ENCODE measurements at places on chromosomes 1 and 21.

GRCh38 chr1:108583757-108584427 is 24.0 kb downstream of the EEIG2 start:
- no peak for DNase-seq

GRCh38 chr1:174022976-174023277 is 770 bp upstream of the RC3H1 start:
- no peak for DNase-seq

- DNase-seq = no peak
Measured at GRCh38 chr1:36479505-36480051, 3.1 kb downstream of the CSF3R start.

- DNase-seq = no peak
Measured at GRCh38 chr1:245154429-245155271, at the start of gene KIF26B. KIF26B (plus strand) TSS chr1:245154985; CDS start chr1:245155425, 440 bp downstream.

GRCh38 chr1:7127322-7128075 is 342.2 kb downstream of the CAMTA1 start:
- no peak for DNase-seq

GRCh38 chr1:236687273-236687672 is 974 bp downstream of the ACTN2 start:
- no peak for DNase-seq

DNA sequence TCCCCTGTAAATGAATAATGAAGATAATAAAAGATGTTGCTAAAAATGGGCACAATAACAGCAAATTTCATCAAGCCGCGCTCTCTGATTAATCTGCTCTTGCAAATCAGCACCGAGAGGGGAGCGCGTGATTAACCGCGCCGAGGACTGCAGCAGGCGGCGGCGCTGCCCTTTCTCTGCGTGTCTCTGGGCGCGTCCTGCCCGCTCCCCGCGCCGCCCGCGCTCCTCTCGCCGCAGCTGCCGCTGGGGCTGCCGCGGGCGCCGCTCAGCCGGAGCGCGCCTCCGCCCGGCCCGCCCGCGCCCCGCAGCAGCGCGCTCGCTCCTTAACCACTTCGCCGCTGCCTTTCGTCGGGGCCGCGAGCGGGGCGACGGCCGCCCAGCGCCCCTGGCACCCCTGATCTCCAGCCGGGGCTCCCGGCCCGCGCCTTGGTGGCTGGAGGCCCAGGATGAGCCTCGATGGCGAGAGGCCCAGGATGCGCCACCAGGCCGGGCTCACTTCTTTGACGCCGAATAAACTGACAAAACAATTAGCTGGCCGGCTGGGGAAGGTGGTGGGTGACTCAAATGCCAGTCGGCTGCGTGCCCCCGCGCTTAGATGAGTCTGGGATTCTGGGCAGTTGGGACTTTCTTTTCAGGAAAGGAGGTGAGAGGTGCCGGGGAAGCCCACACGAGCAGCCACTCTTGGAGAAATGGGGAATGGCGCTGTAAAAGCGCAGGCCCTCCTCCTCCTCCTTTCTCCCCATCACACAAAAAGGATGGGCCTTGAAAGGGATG is 221.4 kb upstream of the PKN2 start:
- no peak for DNase-seq

DNA sequence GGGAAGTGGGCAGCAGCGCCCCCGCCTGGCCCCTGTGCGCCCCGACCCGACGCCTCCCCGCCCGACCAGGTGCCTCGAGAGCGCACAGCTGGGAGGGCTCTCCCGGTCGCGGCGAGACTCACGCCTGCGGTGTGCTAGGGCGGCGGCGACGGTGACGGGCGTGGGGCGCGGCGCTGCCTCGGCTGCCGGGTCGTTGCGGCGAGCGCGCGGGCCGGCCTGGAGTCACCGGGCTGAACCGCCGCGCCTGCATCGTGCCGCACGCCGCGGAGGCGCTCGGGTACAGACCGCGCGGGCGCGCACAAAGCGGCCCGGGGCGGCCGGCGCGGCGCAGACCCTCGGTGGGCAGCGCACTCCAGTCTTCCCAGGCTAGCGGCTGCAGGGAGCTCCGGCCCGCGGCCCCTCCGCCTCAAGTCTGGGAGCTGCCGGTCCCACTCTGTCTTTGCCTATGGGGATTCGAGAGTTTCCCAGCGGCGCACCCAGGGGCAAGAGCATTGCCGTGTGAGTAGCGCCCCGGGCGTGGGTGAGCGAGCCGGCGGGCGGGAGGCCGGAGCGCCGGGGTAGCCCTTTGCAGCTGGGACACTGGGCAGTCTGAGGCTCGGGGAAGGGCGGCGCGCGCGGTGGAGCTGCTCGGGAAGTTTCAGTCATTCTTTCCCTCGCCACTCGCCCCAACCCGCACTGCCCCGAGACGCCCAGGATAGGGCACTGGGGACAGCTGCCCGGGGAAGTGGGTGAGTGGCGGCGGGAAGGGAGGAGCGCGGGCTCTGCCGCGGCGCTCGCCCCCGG is at the start of gene SLC35F3:
Gene SLC35F3 (plus strand): TSS at position 44 of the 783 bp plus-strand sequence.
- peak; percentile 53 for DNase-seq

Measured in T-helper 2 cell (primary cell).